ENCODE measurements at places on chromosomes 5 and 9. TPM values are rescaled to one million over a fixed set of nuclear protein-coding genes. Genes with fewer than 3 reads are reported as not detected.

Gene NOXA1
- total RNA-seq, result 0.53 TPM

Gene HSPB3
- total RNA-seq, result 0.37 TPM

Gene KCNIP1
- not detected for total RNA-seq

Gene COMMD10
- total RNA-seq, result 26.3 TPM

Gene NUP214
- total RNA-seq, result 10.3 TPM

Gene FRMD3
- total RNA-seq, result 3.9 TPM

Measured in aortic smooth muscle cell (primary cell).